ENCODE measurements at places on chromosomes 1 and 21.

DNA sequence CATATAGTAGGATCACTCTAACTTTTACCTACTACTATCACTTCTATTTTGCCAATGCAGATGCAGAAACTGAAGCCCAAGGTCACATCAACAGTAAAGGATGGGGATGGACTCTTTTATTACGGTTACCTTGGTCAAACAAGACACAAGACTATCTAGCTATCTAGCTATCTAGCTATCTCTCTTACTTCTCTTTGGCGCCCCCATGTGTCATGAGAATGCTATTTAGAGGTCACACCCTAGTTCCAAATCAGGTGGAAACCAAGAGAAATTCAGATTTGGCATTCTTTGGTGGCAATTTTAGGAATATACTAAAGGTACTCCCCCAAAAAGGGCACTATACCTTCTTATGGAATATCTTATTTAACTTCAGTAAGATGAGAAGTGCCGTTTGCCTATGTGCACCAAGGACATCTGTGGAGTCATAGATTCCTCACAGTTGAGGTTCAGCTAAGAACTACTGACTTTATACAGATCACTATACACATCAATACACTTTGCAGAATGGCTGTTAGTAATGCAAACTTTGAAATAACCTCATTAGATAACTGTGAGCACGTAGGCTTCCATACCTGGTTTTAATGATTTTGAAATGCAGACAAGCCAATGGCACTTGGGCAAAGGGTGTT, 6.7 kb downstream of the ZNF648 start:
- no peak for DNase-seq

DNA sequence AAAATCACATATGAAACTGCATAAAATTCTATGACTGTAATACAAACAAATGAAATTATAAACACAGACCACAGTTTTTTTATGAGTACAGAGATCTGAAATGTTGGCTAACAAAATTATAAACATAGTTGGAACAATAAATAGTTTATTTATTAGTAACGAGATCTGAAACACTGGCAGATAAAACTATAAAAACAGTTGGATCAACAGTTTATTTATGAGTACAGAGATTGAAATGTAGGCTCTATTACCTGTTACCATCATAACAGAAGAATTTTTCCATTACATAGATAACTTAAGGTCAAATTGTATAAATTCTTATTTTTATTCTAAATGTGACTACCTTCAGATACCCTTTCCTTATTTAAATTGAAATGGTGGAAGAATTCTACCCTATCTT, 14.5 kb downstream of the EYA3 start:
- DNase-seq, result no peak

DNA sequence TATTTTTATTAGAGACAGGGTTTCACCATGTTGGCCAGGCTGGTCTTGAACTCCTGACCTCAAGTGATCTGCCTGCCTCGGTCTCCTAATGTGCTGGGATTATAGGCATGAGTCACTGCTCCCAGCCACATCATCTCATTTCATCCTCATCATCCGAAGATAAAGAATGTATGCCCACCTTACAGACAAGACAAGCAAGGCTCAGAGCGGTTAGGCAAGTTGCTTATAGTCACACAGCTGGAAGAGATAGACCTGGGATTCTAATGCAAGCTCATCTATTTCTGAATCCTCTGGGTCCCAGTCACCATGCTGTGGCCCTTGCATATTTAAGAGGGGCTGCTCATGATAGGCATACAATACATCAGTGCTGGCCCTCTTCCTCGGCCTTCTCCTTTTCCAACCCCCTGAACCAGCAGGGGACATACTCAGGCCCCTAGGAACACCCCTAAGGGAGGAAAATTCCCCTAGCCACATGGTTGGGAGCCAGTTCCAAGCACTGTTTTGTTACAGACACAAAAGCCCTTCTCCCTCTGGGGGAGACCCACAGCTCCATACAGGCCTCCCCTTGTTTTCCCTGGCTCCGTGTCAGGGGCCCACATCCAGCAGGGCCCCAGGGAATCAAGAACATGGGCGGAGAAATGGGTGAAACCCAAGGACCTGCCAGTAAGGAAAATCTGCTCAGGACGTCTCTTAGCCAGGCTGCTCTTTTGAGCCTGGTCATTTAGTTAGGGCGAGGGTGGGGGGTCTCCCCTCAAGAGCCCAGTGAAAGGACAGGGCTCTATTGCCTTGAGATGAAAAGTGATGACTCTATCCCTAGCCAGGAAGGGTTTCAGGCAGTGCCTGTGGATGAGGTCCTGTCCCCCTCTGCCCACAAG, 6.9 kb downstream of the CSRP1 start:
- no peak for DNase-seq

GRCh38 chr1:46309401-46310159, 6.1 kb downstream of the UQCRH start:
- no peak for DNase-seq

- DNase-seq, result no peak
Measured at GRCh38 chr21:15122241-15122640, 57.4 kb upstream of the NRIP1 start.

- no peak for DNase-seq
Measured at GRCh38 chr1:187474336-187474735, 645.6 kb downstream of the PLA2G4A start.

- DNase-seq, result no peak
Measured at GRCh38 chr1:119286587-119287181, 81.9 kb upstream of the HAO2 start.

DNA sequence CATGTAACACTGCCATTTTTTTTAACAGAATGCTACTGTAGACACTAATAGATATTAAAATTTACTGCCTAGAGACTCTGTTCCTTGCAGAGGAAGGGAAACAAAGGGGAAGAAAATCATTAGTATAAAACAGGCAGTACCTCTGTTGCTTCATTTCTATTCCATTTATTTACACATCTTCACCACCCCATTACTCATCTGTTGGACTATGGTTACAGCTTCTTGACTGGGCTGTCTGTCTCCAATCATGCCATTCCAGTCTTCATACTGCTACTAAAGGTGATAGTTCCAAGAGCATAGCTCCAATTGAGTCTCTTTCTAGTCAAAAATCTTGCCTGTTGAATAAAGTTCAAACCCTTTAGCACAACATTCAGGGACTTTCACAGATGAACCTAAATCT, 22.2 kb upstream of the GPR25 start:
- DNase-seq, result no peak

GRCh38 chr1:228544921-228545591, 57.9 kb downstream of the RNF187 start:
- DNase-seq, result no peak

Measured in activated naive CD4-positive, alpha-beta T cell (primary cell).